ENCODE measurements at places on chromosomes 1 and 21.

DNA sequence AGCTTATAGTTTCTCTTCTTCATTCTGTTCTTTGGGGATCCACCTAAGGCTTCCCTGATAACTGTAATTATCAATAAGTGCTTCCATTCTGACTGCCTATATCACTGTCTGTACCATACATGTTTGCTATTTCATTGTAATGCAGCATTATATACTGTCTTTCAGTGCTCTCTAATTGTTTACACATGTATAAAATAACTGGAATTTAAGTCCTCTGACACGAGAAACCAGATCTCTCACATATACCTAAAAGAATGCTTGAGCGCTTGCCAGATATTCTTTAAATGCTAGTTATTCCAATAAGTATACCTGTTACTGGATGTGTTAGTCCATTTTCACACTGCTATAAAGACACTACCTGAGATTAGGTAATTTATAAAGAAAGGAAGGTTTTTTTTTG, 34.7 kb downstream of the CELF3 start:
- no peak for DNase-seq

- DNase-seq = no peak
Measured at GRCh38 chr1:10674700-10675609, 121.5 kb downstream of the CASZ1 start.

DNA sequence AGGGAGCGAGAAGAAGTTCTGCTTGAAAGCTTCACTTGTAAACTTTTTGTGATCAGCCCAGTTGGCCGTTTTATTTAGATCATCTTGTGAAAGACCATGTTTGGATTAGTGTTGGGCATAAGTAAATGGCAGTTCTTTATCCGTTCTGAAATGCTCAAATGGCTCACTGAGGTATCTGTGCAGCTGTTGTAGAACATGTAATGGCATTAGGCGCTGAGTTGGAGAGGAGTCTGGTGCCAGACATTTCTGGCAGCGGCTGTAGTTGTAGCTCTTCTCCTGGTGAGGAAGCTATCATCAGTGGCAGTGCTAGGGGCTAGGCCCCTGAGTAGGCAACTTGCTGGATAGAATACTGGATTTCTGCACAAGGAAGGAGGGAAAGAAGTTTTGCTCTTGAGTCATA, 321.6 kb downstream of the LMO4 start:
- DNase-seq = no peak

DNA sequence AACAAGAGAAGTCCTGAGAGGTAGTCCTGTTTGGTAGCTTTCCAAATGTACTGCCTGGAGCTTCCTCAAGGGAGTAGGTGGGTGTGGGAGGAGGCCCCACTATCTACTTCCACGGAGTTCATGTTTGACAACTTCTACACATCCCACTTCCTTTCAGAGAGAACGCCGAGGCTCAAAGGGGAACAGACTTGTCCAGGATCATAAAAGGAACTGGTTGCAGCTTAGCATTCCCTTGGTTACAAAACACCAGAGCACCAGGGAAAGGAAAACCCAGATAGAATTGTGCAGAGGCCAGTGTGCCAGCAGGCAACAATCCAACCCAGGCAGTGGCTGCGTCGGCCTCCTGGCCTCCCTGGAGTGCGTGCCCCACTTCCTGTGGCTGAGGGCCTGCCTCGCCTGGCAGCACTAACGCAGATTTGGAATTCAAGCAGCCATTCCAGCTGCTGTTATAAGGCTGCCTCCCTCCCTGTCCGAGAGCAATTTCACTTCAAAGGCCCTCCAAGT, 4.2 kb upstream of the RAP1GAP start:
- DNase-seq = peak; percentile 40

DNA sequence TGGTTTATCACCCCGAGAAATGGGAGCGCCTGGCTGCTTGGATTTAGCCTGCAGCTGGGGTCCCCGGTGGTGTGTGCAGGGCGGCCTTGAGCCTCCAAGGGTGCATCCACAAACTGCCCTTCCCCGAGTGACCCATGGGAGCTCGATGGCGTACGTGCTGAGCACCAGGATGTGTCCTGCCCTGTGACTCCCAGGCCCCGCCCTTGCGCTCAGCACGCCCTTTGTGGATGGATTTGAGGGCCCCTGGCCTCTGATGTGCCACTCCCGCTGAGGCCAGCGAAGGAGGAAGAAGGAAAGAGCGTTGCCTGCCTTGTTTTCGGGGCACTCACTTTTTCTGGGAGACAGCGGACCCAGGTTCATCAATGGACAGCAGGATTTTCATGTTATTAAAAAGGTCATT, 1.7 kb upstream of the TFF3 start:
- DNase-seq = no peak

DNA sequence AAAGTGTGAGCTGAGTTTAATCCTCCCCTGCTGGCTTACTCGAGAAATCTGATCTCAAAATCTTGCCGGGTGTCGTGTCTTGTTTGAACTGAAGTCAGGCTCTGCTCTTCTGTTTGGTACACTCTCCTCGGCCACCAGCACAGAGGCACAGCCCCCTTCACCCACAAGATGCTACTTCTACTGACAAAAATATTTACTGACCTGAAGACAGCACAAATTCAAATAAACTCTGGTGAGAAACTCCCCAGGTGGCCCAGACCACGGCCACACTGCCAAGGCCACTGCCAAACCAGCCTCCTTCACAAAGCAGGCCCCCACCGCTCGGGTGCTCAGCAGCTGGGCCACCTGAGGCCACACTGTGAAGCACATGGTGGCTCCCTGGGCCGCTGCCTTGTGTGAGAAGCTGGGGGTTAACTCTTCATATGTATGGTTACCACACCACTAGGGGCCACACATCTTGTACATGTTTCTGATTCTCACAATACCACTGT, 80.6 kb downstream of the TGFBR3 start:
- DNase-seq = no peak

DNA sequence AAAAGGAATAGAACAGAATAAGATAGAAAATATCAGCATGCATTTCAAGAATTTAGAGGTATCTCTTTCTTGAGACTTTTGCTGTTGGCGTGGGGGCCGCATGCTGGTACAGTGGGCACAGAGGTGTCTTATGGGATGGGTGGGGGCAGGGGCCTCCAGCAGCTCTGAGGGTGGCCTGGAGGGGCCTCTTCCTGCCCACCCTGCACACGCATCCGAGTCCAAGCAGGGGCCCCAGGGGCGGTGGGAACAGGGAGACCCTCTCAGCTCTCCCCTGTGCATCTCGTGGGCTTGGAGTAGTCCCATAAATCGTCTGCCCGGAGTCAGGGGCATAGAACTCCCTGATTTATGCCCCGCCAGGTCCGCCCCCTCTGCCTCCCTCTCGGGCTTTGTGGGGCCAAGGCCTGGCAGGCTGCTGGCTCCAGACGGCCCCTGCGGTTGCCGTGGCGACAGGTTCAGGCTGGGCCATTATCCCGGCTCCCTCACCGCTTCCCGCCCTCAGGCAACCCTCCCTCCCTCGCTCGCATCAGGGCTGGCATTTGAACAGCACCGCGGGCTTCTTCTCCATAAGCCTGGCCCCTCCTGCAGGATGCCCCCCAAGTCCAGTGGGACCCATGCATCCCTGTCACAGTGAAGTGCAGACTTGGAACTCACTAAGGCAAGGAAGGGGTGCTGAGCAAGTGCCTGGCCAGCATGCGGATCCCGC, 133.2 kb upstream of the ZBTB40 start:
- DNase-seq = no peak

- peak; percentile 37 for DNase-seq
Measured at GRCh38 chr1:244046907-244047611, 4.0 kb upstream of the ZBTB18 start.

- no peak for DNase-seq
Measured at GRCh38 chr1:156140879-156141707, 12.3 kb upstream of the SEMA4A start.

- DNase-seq = no peak
Measured at GRCh38 chr1:157132616-157133167, 5.5 kb downstream of the ETV3 start.

DNA sequence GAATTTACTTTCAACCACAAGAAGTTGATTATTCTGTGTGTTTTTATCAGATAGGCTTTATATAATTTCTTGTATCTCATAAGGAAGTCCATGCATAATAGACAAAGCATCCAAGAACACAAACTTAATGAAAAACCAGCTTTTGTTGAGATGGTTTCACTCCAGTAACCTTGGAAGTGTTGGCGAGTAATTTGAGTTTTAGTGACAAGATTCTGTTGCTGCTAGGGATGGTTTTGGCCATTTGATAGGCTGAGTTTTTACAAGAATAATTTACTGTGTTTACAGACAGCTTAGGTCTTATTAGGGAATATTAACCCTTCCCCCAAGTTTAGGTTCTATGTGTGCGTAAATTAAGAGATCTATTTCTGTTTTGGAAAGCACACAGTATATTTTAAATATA, 513.6 kb downstream of the USP25 start:
- no peak for DNase-seq

- DNase-seq = no peak
Measured at GRCh38 chr1:7495962-7496361, 275.1 kb upstream of the VAMP3 start.

DNA sequence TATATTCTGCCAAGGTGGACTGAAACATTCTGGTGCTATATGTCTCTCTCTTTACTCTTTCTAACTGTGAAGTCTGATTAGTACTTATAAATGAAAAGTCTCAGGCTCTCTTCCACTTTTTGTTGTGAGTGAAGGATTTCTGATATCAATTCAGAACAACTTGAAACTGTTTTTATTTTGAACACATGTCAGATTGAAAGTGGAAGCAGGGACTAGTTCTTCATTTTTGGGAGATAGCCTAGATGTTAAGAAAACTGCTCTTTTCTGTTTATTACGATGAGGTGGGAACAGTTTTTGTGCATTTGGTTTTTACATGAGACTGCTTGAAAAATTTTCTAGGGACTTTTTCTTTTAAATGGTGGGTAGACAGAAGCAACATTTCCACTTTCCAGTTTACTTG, 14.5 kb upstream of the GBP3 start:
- no peak for DNase-seq

- no peak for DNase-seq
Measured at GRCh38 chr21:37101384-37101783, 28.3 kb downstream of the TTC3 start.

DNA sequence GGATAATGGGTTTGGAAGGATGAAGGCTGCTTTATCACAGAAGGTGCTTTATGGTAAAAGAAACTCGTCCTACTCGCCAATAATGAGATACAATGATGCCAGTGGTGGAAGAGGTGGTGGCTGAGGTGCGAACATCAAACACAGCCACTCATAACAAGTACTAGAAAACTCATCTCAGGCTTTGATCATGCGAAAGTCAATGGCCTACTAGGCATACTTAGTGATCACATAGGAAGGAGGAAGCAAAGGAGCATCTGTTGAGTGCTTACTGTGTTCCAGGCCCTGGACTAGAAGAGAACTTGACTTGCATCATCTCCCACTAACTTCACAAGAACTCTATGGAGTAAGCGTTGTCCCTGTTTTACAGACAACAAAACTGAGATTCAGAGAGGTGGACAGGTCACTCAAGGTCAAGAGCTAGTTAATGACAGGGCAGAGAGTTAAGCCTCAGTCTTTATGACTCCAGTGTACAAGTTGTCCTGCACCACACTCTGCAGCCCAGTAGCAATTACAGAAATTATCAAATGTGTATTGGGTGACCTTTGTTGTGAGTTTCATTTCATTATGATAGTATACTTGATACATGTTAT, 33.6 kb downstream of the RUNX1 start:
- DNase-seq = no peak

DNA sequence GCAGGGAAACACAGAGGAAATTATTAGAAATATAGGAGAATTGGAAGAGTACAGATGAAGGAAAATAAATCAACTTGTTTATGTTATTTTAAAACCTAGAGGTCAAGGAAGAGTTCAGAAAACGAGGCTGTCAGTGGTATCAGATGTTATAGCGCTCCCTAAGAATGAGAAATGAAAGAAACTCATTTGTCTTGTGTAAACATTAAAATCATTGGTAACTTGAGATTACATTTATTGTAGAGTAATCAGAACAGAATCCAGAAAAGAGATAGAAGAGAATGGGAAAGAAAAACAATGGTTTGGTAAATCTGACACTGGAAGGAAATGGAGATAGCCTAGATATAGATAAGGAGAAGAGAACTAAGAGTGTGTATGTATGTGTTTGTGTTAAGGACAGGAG, 106.4 kb downstream of the ATF6 start:
- DNase-seq = no peak

DNA sequence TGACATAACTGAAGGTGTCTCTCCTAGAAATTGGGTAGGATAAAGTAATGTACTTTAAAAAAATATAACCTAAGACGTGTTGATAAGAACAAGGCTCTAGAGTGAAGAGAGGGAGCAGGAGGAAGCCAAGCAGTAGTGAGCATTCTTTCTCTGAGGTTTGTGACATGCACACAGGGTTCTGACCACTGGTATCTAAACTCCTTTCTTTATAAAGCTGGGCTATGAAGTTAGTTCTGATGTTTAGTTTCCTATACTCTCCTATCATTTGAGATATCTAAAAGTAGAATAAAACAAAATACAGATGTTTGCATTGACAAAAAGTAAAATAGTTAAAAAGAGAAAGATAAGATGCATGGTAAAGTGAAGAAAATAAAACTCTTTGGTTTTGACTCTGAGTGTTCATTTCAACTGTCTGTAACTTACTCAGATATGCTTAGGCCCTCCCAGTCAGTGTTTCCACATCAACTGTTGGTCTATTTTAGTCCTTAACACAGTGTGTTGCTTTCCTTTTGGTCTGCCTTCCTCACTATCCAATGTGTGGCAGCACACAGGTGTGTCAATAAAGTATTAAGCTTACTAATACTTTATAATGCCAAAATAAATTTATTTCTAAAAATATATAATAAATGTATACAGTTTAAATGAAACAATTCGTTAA, 543.5 kb downstream of the PTPRC start:
- DNase-seq = no peak

GRCh38 chr21:45415188-45415942, 10.4 kb downstream of the COL18A1 start:
- no peak for DNase-seq

DNA sequence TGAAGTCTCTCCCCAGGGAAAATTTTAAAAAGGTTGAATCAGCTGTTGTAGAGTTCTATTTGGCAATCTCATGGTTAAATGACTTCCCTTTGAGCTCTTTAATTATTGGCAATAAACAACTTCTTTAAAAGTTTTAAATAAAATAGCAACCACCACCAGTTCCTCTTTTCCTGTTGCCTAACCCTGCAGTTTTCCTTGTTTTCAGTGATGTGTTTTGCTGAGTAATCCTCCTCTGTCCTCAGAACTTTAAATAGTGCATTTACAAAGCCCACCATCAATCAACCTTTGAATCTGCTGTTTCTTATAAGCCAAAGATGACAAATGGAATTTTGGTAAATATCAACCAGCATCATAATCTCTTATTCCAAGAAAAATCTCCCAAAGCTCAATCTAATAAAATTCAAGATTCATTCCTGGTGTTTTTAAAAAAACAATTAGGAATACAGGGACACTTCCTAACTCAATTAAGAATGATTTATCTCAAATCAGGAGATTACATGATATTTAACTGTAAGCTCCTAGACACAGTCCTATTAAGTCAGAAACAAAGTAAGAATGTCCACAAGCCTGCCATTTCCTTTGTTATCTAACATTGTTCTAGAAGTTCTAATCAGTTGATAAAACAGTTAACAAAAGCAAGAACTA, 14.8 kb downstream of the AVPR1B start:
- no peak for DNase-seq

GRCh38 chr1:106676021-106676420, 380.5 kb upstream of the PRMT6 start:
- DNase-seq = peak; percentile 61
